ENCODE measurements at places on chromosomes 5 and 9. TPM values are rescaled to one million over a fixed set of nuclear protein-coding genes. Genes with fewer than 3 reads are reported as not detected.
A peak's percentile ranks its signal among the peaks of the same experiment; 100 is the strongest.

DNA sequence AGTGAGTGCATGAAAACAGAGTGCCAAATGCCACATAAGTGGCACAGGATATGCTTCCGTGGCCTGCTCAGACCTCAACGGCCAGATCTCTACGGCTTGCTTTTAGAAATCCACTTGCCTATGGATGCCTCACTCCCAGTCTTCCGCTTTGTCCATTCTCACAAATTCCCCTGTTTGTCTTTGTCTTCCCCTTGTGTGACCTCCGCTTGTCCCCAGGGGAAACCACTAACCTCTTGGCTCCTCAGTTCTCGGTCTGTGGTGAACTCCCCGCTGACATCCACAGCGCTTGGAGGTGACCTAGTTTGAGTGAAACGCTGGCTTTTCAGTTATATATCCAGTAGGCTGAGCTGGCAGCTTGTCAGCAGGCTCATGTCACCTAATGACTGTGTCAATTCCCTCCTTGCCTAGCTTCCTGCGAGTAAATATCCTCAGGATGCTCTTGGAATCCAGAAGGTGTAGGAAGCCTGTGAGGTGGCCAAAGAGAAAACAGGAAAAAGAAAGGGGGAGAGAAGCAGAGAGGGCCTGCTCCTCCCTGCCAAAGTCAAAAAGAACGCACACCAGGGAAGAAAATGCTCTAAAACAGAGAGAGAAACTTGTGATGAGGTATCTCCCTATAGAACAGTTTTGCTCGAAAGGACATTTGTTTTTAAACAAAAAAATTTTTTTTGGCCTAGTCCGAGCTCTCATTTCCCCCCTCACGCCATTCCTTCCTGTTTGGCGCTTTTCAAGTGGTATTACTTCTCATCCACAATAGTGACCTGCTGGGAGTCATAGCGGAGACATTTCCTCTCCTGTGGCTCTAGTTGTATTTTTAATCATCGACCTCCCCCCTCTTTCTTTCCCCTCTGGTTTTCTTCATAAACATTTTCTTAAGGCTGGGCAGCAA is 101.6 kb upstream of the SPRY4 start:
- peak; percentile 70 for DNase-seq

The CCDC183 gene
- not detected for total RNA-seq

The NUTM2G gene
- total RNA-seq, result not detected

The TMEM215 gene
- total RNA-seq, result not detected

The TMEM141 gene
- 32.0 TPM for total RNA-seq

Measured in psoas muscle (tissue), 8 donors.